ENCODE measurements at places on chromosomes 7 and 10. TPM values are rescaled to one million over a fixed set of nuclear protein-coding genes. Genes with fewer than 3 reads are reported as not detected.

- H3K27ac ChIP-seq, result no peak overlapping the region
- H3K36me3 ChIP-seq, result no peaks in the 10 kb centered on the region
- peaks cover 3% of the 10 kb centered on the region for H3K27me3 ChIP-seq
- DNase-seq, result no peak
- no peak overlapping the region for H3K4me3 ChIP-seq
These were observed 675.6 kb downstream of the MAGI2 start for GRCh38 chr7:78777829-78778228.

- peaks cover 7% of the 10 kb centered on the region for H3K36me3 ChIP-seq
- H3K4me3 ChIP-seq, result peak overlapping the region; percentile 93
- DNase-seq, result peak; percentile 92
- H3K27ac ChIP-seq, result peak overlapping the region; percentile 88
- no peaks in the 10 kb centered on the region for H3K27me3 ChIP-seq
These were observed 2.1 kb downstream of the GIGYF1 start for GRCh38 chr7:100691676-100692577.

DNA sequence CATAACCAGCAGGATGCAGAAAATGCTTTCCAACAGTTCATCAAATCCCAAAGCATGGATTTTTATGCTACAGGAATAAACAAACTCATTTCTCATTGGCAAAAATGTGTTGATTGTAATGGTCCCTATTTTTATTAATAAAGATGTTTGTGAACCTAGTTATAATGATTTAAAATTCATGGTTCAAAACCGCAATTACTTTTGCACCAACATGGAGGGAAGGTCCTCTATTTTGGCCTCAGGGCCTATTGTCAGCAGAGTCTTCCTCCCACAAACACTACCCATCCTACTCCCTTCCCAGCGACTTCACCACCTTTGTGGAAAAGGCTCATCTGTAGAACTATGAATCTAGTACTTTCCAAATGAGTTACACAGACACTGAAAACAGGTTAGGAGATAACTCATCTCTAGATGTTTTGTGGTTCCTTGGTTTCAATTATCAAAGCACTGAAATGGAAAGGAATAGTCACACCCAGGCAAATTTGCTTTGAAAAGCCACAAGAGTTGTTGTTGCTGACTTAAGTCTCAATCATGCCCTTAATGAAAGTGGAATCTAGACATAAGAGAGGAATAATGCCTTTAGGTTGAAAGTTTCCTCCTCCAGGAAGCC lies 59.4 kb upstream of the FRMD4A start:
- no peak overlapping the region for H3K27ac ChIP-seq
- no peaks in the 10 kb centered on the region for H3K27me3 ChIP-seq
- no peak overlapping the region for H3K4me3 ChIP-seq
- H3K36me3 ChIP-seq, result peaks cover 16% of the 10 kb centered on the region
- H3K4me1 ChIP-seq, result peaks cover 20% of the 10 kb centered on the region

GRCh38 chr10:42939237-42939636 lies 137.6 kb upstream of the RET start:
- no peak overlapping the region for H3K27ac ChIP-seq
- DNase-seq, result no peak
- peaks cover 12% of the 10 kb centered on the region for H3K27me3 ChIP-seq
- no peaks in the 10 kb centered on the region for H3K36me3 ChIP-seq
- H3K4me3 ChIP-seq, result no peak overlapping the region

GRCh38 chr10:4270116-4270515 lies 485.1 kb upstream of the KLF6 start:
- H3K27ac ChIP-seq, result peak overlapping the region; percentile 76
- no peak overlapping the region for H3K4me3 ChIP-seq
- no peak for DNase-seq

- H3K27ac ChIP-seq, result no peak overlapping the region
- H3K36me3 ChIP-seq, result no peaks in the 10 kb centered on the region
- no peak overlapping the region for H3K4me3 ChIP-seq
- DNase-seq, result no peak
These were observed 32.7 kb downstream of the LGI1 start for GRCh38 chr10:93790439-93790838.

DNA sequence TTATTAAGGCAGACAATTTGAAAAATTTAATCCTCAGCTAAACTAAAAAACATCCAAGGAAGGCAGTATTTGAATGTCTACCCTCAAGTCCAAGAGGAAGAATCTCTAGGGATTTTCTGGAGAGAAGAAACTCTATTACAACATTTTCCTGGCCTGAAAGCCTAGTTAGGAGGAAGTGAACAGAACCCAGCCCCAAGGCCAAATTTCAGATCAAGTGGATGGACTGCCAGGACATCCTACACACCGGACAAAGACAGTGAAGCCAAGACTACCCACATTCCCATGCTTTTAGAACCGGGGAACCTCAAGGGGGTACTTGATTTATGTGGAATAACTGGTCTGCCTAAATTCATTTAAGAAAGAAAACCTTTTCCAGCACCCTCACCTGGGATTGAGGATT lies 108.9 kb upstream of the MEOX2 start:
- H3K27ac ChIP-seq, result peak overlapping the region; percentile 8
- no peak for DNase-seq
- no peak overlapping the region for H3K4me3 ChIP-seq
- no peaks in the 10 kb centered on the region for H3K36me3 ChIP-seq
- no peaks in the 10 kb centered on the region for H3K27me3 ChIP-seq
- peaks cover 11% of the 10 kb centered on the region for H3K4me1 ChIP-seq

DNA sequence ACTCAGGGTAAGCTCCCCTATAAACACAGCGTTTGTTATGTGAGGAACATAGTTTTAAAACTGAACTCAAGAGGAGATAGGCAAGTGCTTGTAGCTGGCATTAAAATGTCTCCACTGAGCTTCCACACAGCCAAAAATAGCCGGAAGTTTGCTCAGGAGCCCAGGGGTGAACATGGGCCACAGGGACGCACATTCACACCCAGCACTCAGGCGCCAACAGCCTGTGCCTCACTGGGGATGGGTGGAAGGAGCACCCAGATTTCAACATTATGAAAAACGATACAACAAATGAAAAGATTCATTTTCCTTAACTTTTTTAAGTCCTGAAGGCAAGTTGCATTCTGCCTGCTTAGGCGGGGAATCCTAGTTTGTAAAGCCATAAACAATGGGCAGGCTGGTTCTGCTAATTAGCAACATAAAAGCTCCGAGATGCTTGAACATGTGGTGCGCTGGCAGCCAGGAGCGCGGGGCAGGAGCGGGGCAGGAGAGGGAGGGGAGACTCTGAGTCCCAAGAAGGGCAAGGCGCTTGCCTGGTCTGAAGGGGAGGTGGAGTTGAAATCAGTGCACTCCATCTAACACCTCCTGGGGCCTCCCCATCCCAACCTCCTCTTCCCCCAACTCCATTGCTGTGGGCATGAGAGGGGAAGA lies 235.9 kb downstream of the COBL start:
- H3K4me1 ChIP-seq, result peaks cover 2% of the 10 kb centered on the region
- H3K27ac ChIP-seq, result no peak overlapping the region
- peak; percentile 60 for DNase-seq
- H3K4me3 ChIP-seq, result no peak overlapping the region
- peaks cover 41% of the 10 kb centered on the region for H3K27me3 ChIP-seq
- no peaks in the 10 kb centered on the region for H3K36me3 ChIP-seq

DNA sequence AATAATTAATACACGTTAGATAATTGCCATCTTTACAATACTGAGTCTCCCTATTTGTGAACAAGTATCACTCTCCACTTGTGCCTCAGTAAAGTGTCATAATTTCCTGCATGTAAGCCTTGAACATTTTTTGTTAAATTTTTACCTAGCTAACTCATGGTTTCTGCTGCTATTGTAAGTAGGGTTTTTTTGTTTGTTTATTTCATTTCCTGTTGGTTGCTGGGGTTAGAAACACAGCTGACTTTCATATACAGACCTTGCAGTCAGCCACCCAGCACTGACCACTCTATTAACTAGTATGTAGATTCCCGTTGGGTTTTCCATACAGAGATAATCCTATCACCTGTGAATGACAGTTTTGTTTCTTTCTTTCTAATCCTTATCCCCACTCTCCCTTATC lies 133.3 kb downstream of the MPP7 start:
- no peak for DNase-seq
- peaks cover 15% of the 10 kb centered on the region for H3K4me1 ChIP-seq
- peaks cover 10% of the 10 kb centered on the region for H3K36me3 ChIP-seq

DNA sequence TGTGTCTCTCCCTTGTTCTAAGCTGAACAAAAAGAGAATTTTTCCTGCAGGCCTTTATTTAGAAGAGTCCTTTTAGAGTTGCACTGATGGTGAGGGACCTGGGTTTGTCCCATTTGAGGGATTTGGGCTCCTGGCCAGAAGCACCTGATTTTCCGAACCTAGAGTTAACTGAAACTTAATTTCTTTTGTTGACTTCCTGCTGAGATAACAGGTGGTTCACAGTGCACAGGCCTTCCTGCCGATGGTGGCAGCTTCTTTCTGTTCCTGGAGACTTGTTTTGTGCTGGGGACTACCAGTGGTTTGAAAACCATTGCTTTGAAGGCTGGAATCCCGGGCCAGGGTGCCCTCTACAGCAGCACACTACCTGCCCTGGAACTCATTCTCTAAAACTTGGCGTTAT lies 99.2 kb downstream of the SUGCT start:
- H3K4me1 ChIP-seq, result peaks cover 11% of the 10 kb centered on the region
- H3K27me3 ChIP-seq, result no peaks in the 10 kb centered on the region
- peaks cover 3% of the 10 kb centered on the region for H3K36me3 ChIP-seq
- H3K27ac ChIP-seq, result no peak overlapping the region
- no peak overlapping the region for H3K4me3 ChIP-seq

DNA sequence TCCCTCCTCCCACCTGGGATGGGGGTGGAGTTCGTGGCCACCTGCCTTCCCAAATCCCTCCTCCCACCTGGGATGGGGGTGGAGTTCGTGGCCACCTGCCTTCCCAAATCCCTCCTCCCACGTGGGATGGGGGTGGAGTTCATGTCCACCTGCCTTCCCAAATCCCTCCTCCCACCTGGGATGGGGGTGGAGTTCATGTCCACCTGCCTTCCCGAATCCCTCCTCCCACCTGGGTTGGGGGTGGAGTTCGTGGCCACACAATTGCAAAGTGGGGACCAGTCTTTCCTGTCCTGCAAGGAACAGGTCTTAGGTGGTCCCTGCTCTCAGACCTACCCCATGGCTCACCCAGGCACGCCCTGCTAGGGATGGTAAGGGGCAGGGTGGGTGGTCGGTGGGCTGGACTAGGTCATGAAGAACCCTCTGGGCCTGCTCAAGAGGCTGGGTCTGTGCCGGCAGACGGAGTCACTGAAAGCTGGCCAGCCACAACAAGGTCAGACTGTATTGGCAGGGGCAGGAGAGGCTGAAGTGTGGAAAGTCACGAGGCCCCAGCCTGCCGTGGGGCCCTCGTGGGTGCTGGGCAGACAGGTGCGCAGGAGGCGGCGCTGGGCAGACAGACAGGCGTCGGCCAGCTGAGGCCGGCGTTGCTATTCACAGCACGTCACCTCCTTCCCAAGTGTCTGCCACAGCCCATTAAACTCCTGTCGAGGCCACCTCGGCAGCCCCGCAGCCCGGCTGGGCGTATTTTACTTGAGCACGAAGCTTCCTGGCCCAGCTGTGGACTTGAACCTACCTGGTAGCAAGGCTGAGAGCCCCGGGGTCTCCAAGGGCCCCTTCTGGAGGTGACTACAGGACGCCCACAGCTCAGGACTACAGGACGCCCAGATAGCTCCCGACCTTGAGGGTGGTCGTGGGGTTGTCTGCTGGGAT lies 4.1 kb downstream of the KNDC1 start:
- peaks cover 15% of the 10 kb centered on the region for H3K27me3 ChIP-seq
- no peaks in the 10 kb centered on the region for H3K4me1 ChIP-seq
- peak; percentile 82 for DNase-seq

DNA sequence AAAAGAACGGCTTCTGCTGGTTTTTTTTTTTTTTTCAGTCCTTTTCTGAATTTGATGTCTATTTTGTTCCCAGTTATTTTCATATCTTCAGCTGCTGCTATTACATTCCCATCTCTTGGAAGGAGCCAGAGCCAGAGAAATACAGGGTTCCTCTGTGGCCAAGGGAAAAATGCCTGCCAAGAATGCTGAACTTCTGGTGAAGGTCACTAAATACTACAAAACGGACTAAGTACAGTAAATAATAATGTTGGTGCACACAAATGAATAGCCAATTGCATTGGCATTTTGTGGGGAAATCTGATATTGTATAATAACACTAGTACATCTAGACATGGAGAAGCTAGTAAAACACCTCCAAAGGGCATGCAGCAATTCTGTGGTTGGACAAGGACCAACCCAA lies 56.3 kb upstream of the ZEB1 start:
- H3K27ac ChIP-seq, result peak overlapping the region; percentile 83
- no peaks in the 10 kb centered on the region for H3K27me3 ChIP-seq
- H3K4me1 ChIP-seq, result peaks cover 32% of the 10 kb centered on the region
- no peak for DNase-seq
- H3K4me3 ChIP-seq, result peak overlapping the region; percentile 45

GRCh38 chr7:135817583-135817982 lies 69.0 kb upstream of the FAM180A start:
- no peaks in the 10 kb centered on the region for H3K36me3 ChIP-seq
- no peak overlapping the region for H3K27ac ChIP-seq
- no peaks in the 10 kb centered on the region for H3K4me1 ChIP-seq
- no peak for DNase-seq
- peaks cover 8% of the 10 kb centered on the region for H3K27me3 ChIP-seq
- H3K4me3 ChIP-seq, result no peak overlapping the region

DNA sequence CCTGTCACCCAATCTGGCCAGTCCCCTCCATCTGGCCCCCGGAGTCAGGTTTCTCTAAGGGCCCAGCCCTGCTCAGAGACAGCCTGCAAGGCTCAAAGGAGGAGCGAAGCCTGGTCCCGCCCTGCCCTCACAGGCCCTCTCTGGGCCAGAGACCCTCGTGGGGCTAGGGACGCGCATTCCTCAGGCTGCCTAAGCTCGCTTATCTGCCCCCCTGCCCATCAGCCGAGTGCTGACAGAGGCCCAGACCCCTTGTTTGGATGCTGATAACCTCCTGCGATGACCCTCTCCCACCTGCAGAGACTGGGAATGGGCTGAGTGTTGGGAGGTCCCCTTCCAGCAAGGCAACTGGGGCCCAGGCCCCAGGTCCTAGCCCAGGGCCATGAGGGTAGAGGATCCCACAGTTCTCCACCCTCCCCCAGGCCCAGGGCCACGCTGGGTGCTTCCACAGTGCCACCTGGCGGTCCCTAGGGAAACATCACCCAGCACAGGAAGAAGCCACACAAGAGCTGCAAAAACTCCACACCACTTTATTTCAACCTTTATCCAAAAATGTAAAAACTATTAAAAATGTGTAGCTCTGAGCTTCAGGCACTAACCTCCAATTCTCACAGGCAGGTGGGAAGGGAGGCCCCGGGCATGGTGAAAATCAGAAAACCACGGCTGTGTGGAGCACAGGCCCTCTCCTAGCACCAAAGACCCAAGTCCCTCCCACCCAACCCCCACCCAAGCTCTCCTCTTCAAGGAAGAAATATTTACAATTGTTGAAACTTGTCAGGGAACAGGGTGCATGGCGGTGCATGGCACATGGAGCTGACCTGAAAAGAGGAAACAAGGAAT lies 2.2 kb downstream of the NPM3 start:
- H3K4me3 ChIP-seq, result peak overlapping the region; percentile 10
- peak; percentile 88 for DNase-seq
- peaks cover 25% of the 10 kb centered on the region for H3K27me3 ChIP-seq
- H3K36me3 ChIP-seq, result peaks cover 11% of the 10 kb centered on the region

The PCDH15 gene
- total RNA-seq, result 3.0 TPM

The FLNC gene
- 28.6 TPM for total RNA-seq

The RPS24 gene
- 1,006 TPM for total RNA-seq

The TCF7L2 gene
- total RNA-seq, result 88.2 TPM

The HABP2 gene
- total RNA-seq, result 0.18 TPM

The MMP21 gene
- not detected for total RNA-seq

The ANXA8L1 gene
- total RNA-seq, result not detected

Measured in osteocyte (in vitro differentiated cells).